ENCODE measurements at places on chromosomes 16 and 17.

DNA sequence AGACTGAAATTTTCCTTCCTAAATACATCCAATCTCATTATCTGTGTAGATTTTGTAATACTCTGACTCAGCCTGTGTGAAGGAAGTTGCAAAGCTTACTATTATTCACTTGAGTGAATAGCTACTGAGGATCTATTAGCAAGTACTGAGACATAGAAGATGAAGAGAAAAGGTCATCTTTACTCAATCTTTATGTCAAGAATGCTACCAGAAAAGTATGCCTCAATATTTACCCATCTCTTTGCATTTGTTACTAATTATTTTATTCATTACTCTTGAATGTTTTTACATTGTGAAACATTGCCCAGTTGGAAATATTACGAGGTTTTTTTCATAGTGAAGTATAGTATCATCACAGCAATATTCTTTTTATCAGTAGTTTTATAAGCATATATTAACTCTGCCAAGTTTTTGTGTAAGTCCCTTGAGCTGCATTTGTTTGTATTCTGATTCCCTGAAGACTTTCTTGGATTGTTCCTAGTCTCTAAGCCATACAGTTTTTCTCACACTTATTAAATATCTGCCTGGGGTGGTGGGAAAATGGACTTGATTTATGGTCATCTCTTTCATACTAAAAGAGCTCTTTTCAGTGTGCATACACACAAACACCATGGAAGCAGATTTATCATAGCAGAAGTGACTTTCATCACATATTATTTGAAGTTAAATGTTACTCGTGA lies 110.4 kb downstream of the MRTFB start:
- no peak for DNase-seq

DNA sequence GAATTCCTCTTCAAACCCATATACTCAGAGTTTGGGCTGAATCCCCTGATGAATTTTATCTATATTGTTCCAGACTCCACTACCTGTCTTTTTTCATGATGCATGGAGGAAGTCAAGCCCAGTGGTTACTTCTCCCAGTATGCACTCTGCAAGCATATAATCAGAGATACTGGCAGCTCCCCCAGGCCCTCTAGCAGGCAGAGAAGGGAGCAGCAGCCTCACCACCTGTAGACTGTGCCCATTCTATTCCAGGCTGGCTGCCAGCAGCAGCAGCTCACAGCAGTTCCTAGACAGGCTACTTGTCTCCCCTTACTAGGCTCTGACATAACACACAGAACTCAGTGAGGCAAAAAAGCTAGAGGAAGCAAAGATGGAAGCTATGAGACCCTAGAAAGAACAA lies 3.4 kb downstream of the MKS1 start:
- DNase-seq: no peak

DNA sequence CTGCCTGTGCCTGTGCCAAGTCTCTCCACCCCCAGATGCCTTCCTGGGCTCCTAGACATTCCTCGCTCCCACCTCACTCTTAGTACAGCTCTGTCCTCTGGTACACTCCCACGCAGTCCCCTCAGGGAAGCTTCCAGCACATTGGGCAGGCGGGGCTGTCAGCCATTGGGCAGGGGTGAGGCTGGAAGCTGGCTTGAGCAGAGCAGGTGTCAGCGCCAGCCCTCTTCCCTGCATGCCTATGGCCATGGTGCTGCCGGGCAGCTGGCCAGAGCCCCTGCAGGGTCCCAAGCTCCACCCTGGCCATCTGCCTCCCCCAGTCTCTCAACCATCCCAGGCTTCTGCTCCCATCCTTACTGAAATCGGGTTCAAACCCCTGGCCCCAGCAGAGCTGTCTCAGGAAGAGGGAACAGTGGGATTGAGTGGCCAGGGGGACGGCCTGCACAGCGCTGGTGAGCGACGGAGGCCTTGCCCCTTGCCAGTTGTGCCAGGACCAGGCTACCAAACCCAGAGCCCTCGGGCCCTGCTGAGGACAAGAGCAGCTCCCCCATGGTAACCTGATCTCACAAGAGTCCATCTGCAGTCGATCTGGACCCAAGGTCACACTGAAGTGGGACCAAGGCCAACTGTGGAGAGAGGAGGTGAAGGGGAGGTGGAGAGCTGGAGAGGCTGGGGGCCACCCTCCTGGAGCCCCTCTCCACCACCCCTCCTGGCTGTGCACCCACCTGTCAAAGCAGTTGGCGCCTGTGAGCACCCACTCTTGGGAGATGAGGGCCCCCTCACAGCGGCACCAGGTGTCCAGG lies 2.4 kb upstream of the B9D1 start:
- no peak for DNase-seq

- no peak for DNase-seq
Observed at GRCh38 chr17:62713086-62713881, 85.8 kb downstream of the MRC2 start.

GRCh38 chr16:59259950-59260319 lies 525.8 kb upstream of the GOT2 start:
- no peak for DNase-seq

GRCh38 chr17:62187681-62188080 lies 122.6 kb upstream of the MED13 start:
- peak; percentile 19 for DNase-seq

DNA sequence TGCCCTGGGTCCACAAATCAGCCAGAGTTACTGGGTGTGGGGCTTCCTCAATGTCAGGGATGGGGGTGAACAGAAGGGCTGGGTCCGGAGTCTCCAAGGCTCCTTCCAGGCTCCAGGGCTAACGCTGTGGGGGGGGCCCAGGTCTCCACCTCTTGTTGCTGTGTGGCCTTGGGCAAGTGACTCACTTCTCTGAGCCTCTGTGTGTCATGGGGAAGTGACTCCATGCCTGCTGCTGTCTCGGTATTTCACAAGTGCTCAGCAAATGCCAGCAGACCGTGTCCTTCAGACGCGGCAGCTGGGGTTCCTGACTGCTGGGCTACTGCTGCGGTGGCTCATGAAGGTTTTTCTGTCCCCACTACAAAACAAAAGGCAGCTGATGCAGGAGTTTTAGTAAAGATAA lies 26.6 kb downstream of the JPH3 start:
- DNase-seq: no peak

- no peak for DNase-seq
Observed at GRCh38 chr16:48383877-48384519, 1.2 kb downstream of the SIAH1 start.

GRCh38 chr17:28334666-28335200 lies 539 bp downstream of the IFT20 start:
- no peak for DNase-seq

DNA sequence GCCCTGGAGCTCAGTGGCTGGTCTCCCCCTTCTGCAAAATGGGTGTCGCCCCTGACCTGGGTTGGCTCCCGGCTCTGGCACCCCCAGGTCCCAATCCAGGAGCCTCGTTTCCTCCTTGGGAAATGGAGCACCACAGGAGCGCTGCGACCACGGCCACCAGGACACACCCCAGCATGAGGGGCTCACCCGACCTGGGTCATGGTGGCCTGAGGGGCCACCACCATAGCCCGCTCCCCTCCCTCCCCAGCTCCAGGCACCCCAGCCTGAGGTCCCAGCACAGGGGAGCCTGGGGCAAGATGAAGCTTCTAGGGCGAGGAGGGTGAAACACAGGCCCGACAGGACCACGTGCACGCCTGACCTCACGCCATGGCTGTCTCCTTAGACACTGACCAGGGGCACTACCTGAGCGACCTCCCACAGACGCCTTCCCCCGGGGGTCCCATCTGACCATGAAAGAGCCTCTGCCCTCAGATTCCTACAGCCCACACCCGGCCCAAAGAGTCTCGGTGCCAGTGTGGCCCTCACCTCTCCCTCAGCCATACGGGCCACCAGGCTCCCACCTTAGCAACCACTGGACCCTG lies 11.8 kb downstream of the BCAR1 start:
- DNase-seq: no peak

DNA sequence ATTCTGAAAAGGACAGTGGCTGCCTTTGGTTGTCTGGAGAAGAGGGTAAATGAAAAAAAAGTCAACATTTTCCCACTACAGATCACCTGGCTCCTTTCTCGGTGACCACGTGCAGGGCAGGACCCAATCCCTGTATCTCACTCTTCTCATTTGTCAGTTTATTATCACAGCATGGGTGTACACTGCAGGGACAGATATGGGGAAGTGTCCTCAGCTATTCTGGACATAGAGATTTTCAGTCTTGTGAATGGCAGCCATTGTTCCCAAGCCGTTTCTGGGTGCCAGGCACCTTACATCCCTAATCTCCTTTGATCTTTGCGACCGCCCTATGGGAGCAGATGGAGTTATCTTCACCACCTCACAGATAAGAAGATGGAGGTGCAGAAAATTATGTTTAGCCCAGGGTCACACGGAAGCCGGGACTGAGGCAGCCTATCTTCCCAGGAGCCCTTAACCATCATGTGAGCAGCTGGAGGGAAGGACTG lies 7.2 kb downstream of the ADORA2B start:
- DNase-seq: no peak

GRCh38 chr17:56815711-56816110 lies 18.0 kb downstream of the C17orf67 start:
- peak; percentile 63 for DNase-seq

DNA sequence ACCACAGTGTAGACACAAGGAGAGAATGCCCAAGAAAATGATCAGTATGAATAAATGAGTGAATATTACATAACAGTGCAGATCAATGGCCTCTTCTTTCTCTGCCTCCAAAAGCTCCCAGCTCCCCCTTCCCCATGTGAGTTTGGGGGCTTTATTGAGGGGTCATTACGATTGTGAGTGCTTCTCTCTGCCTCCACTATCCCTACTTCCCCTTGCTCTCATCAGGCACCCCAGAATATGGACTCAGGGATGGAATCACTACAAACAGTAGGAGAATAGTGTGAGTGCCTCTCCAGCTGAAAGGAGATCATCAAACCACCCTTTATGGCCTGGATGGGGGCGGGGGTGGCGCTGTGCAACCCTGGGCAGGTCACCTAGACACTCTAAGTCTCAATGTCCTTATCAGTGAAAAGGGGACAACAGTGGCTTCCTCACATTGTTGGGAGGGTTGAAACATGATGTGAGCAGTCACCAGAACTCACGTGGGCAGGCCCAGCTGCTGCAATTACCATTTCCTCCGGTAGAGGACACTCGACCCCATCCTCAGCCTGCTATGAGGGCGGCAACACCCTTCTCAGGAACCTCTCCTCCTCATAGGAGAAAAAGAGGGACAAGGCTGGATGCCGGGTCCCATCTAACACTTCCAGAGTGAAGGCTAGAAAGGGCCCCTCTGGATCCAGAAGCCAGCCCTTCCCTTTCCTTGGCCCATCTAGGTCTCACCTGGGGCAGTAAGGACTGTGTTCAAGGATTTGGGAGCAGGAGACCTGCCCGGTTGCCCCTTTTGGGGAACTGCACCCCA lies 2.1 kb upstream of the EPOP start:
- peak; percentile 89 for DNase-seq

DNA sequence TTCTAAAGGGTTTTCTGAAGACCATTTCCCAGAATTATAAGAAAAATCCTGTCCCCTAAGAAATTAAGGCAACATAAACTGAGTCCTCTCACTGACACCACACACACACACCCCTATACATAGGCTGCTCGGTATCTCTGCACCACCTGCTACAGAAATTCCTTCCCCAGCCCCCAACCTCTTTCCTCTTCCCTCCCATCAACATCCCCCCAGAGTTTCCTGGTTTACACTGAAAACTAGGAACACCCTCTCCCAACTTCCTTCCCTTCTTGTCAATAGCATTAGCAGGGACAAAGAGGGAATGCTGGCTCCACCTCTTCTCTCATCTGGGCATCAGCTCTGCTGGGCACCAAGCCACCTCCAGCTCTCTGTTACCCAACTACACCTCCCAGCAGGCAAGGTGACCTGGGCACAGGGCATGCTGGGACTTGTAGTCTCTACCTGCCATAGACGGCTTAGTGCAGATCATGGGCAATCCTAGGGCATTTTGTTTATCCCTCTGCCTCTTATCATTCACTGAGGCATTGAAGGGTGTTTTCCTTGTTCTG lies 15.7 kb downstream of the CAVIN1 start:
- DNase-seq: no peak

DNA sequence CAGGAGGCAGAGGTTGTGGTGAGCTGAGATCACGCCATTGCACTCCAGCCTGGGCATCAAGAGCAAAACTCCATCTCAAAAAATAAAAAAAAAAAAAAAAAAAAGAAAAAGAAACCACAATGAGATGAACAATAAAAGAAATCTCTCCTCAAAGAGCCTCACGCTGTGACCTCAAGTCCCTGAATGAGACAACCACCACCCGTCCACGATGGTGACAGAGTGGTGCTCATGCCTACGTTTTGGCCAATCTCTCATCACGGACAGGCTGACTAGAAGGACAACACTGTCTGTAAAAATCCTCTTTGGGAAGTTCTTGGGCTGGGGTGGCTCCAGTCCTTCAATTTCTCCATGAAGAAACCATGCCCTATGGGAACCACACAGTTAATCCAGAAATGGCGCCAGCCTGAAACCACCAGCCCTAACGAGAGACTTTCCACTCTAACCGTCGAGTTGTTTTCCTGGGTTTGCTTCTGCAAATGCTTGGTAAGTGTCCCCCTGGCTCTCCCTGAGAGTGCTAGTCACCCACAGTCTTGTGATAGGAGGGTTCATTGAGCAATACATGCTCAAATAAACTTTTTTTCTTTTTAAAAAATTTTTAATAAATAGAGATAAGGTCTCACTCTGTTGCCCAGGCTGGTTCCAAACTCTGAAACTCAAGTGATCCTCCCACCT lies 15.0 kb upstream of the PRSS27 start:
- DNase-seq: no peak

GRCh38 chr16:7408700-7409365 lies 76.2 kb downstream of the RBFOX1 start:
- DNase-seq: no peak

DNA sequence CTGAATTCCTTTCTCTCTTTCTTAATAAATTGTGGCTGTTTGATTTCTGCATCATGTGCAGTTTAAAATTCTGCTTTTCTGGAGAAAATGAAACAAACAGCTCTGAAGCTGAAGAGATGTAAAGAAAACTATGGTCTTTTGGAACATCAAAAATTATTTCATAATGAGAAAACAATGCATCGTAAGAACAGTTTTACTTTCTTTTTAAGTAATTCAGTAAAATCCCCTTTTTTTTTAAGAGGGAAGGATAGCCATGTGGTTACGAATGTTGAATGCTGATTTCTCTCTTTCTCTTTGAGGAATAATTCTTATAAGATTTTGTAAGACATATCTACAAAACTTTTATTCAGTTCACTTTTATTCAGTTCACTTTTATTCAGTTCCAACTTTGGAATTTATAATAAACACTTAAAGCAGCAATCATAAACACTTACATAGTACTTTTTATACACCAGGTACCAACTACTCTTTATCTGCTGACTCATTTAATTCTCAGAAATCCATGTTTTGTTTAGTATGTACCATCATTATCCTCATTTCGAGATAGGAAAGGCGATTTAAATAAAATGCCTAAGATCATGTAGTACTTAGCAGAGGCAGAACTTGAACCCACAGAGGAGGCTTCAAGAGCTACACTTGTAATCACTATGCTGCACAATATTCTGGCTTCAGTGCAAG lies 26.6 kb downstream of the CNTNAP4 start:
- DNase-seq: no peak

- no peak for DNase-seq
Observed at GRCh38 chr16:19745286-19746010, 27.4 kb downstream of the IQCK start.

- DNase-seq: no peak
Observed at GRCh38 chr17:77548967-77549366, 408.2 kb downstream of the SEC14L1 start.

- no peak for DNase-seq
Observed at GRCh38 chr17:75271955-75272847, 1.2 kb upstream of the MIF4GD start.

All from H54 (cell line).